ENCODE measurements at places on chromosomes 13 and 19.

GRCh38 chr13:97537110-97537509 is 103.1 kb downstream of the RAP2A start:
- DNase-seq = no peak

GRCh38 chr13:70107498-70108281 is at the start of gene ATXN8OS:
ATXN8OS (plus strand) TSS chr13:70107826.
- DNase-seq = no peak

DNA sequence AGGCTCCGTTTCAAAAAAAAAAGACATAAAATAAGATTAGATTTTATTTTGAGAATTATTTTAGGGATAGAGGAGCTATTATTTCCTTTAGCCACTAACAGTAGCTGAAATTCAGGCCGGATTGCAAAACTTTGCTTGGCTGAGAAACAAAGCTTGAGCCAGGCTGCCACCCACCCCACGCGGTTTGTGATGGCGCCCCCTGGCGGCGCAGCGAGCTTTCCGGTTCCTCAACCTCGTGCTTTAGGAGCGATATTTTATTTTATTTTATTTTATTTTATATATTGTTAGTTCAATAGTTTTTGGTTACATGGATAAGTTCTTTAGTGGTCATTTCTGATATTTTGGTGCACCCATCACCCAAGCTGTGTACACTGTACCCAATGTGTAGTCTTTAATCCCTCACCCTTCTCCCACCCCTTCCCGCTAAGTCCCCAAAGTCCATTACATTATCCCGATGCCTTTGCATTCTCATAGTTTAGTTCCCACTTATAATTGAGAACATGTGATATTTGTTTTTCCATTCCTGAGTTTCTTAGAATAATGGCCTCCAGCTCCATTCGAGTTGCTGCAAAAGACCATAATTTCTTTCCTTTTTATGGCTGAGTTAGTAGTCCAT is 19.8 kb upstream of the CEACAM4 start:
- DNase-seq = no peak

DNA sequence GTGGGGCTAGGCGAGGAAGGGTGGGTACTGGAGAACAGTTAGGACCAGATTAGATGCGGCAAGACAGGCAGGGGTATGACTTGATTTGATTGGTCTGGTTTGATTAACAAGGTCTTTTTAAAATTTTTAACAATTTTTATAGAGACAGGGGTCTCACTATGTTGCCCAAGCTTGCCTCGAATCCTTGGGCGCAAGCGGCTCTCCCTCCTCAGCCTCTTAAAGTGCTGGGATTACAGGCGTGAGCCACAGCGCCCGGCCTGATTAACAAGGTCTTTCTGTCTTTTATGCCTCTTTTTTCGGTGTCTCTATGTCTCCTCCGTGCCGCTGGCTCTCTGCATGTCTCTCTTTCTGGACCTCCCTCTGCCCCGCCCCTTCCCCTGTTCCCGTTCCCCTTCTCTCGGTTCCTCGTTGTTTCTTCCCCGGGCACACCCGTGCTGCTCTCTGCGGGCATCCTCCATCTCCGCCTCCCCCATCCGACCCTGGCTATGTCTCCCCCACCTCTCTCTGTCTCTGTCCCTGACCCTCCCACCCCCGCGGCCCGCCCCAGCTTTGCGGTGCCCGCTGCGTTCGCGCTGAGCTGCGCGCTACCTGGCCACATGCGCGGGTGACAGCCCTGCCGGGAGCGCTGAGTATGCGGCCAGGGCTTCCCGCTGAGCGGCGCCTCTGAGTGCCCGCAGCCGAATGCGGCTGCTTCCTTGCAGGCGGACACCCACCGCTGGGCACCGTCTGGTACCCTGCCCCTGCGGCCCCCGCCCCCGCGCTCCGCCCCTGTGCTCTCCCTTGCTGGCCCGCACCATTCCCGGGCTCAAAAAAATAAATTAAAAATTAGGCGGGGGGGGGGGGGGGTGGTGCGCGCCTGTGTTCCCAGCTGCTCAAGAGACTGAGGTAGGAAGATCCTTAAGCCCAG is 8.1 kb upstream of the SDHAF1 start:
- peak; percentile 38 for DNase-seq

DNA sequence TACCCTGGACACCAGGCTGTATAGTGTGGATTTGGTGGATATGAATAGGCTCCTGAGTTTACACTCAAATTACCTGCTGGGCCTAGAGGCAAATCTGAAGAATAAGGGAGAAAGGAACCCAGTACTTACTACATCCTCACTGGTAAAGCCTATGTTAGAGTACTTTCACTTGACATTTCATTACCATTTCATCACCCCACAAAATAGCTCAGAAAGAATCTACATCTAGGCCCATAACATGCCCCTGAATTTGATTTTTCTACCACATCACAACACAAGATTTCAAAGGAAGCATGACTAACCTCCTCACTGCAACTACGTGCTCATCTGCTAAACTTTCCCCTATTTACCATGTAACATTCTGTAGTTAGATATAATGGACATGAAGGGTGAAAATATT is 43.3 kb downstream of the VWA8 start:
- no peak for DNase-seq

DNA sequence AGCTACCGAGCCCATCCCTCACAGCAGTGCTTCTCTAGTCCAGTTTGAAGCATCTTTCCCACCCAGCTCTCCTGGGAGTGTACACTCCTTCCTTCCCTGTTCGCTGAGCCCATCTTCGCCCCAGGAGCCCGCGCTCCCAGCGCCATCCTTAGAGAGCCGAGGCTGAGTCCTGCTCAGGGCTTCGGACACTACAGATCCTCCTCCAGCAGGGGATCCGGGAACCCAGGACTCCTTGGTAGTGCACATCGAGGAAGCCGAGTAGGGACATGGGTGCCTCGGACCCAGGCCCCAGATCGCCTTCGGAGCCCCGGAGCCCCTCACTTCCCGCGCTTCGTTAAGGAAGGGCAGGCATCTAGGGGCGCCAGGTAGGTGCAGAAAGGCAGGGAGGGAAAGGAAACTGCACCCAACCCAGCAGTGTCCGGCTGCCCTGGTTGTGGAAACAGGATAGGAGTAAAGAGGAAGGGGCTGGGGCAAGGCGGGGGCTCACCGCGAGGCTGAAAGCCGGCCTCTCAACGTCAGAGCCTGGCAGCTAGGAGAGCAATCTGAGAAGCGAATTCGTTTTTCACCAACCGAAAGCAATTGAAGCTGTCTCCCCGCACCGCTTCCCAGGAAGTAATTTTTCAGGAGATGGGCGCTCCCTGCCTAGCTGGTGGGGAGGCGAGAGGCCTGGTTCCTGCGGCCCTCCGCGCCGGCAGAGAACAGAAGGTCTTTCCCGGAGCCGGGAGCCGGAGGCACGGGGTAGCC is 1.0 kb downstream of the PDX1 start:
- DNase-seq = no peak

GRCh38 chr19:28494461-28494860 is 718.5 kb downstream of the UQCRFS1 start:
- DNase-seq = no peak

DNA sequence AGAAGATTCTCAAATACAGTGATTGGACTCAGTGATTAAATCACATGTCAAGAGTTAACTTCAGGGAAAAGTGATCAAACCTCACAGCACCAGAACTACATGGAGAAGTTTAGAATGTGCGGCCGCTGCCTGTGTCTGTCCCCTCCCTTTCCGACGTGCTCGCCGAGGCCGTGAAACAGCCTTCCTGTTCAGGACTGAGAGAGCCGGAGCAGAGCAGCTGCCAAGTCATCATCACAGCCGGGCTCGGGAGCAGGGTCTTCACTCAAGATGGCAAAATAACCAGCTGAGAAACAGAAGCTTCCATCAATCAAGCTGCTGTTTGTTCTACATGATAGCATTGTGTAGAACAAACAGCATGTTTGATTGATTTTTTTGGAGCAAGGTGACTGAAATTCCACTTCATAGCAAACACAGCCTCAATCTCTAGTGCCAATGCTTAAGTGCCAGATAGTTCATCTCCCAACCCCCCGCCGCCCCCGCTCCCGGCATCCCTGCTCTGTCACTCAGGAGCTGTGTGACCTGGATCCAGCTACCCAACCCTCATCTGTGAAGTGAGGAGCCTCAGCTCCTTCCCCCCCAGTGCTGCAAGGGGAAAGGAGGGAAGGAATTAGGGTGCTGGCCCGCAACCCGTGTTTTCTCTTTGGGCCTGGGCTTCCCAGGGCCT is 70.6 kb downstream of the HSPH1 start:
- DNase-seq = no peak

DNA sequence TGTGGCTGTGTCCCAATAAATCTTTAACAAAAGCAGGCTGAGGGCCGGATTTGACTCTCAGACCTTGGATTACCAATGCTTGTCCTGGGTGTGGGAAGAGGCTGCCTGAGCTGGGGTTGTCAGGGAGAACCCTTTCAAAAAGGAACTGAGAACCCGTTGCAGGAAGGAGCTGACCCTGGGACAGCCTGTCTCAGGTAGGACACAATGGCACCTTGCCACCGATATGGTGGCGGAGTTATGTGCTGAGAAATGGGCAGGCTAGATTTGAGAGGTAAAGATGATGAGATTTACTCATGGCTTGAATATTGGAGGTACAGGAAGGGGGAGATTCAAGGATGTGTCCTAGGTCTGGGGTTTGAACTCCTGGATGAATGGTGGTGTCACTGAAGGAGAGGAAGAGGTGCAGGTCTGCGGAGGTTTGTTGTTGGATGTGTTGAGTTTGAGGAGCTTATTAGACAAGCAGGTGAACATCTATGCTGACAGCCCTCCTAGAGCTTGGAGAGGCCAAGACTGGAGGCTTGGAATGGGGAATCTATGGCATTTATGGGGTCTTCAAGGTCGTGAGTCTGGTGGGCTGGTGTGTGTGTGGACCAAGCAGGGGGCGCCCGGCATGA is 7.2 kb downstream of the PLEKHF1 start:
- no peak for DNase-seq

GRCh38 chr19:16688084-16688483 is 27.1 kb downstream of the TMEM38A start:
- DNase-seq = no peak

- no peak for DNase-seq
Measured at GRCh38 chr19:15913384-15913783, 15.5 kb upstream of the CYP4F2 start.

DNA sequence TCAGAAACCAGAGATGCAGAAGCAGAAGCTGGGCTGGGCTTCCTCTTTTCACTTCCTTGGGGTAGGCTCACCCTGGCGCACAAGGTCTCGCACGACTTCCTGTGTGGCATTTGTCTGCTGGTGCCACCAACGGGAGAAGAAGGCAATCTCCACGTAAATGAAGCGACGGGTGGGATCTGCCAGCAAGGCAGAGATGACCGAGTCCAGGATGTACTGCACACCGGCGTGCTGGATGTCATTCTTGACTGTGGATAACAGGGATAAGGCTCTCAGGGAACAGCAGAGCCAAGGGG is 1.3 kb downstream of the MAN2B1 start:
- DNase-seq = no peak

- peak; percentile 31 for DNase-seq
Measured at GRCh38 chr19:58003174-58003828, 681 bp upstream of the ZNF606 start.

DNA sequence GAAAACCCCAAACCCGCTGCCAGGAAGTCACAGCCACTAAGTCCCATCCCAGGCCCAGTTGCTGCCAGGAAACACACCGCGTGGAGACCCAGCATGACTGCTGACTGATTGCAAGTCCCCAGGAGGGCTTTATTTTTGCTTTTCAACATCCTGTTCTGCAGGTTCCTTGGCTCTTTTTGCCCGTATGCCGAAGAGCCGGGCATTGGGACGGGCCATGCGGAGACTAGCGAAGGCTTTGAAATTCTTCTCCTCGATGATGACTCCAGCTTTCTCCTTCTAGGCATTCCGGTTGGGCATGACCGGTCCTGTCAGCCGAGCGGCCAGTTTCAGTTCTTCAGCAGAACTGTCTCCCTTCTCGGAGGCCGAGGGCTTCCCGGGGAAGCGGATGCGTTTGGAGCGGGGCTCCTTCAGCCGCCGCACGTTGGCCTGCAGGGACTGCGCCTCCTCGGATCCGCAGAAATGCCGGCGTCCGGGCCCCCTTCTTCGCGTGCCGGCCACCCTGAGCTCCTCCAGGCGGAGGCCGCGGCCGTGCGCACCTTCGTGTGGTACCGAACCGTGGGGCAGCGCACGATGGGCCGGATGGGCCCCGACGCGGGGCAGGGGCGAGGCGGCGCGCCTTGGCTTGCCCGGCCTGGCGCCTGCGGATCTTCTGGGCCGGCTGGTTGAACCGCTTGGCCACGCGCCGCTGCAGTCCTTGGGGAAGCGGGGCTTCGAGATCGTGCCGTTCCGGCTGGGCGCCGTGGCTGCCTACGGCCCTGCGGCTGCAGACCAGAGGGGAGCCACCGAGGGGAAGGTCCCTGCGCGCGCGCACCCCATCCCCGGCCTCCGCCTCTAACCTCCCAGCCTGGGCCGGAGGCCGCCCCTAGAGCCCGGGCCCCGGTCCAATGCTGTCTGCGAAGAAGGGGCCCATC is 15.2 kb downstream of the ZSCAN5C start:
- no peak for DNase-seq

DNA sequence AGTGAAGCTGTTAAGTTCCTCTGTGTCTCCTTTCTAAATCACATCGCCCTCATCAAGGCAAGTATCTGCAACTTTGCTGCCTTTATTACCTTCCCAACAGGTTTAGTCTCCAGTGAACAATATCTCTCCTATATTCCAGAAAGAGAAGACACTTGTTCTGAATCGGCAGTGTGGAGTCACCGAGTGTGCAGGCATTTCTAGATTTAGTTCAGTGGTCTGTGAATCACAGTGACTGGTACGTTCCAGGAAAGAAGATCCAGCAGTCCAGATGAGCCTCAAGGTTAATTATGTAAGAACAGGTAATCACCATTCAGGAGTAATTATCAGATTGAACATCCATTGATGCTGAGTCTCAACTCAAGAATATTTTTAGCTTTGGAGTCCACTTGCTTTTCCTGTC is 497.0 kb downstream of the FOXO1 start:
- no peak for DNase-seq

DNA sequence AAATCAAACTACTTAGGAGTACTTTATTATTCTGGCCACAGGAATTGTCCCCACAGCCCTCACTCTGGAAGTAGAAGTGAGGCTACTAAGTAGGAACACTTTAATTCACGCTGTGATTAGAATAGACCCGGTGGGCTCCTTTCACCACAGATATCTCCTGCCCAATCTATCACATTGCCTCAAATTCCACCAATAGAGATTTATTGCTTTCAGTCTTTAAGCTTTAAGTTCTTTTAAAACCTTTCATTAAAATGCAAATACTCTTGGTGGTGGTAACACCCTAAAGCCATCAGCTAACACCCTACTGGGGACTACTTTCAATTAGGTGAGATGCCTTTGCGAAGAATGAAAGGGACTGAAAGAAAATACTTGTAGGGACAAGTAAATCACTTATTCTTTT is 181.9 kb downstream of the DACH1 start:
- DNase-seq = no peak

GRCh38 chr19:13417054-13417453 is 89.2 kb downstream of the CACNA1A start:
- DNase-seq = no peak

- DNase-seq = no peak
Measured at GRCh38 chr13:73421310-73421912, 362.6 kb downstream of the KLF5 start.

DNA sequence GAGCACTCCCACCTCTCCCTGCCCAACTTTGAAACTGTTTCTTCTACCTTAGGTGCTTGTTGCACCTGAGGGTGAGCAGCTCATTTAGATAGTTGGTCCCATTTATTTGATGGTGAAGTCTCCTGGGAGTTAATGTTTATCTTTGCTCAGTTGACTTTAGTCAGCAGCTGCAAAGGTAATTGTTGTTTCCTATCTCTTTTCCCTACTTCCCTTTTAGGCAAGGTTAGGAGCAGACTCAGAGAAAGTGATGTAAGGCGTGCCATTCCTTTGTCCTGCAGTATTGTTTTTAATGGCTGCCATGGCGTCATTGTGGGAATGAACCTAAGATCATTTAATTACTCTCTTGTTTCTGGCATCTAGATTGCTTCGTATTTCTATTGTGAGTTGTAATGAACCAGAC is 11.6 kb downstream of the AKAP11 start:
- DNase-seq = no peak
